ENCODE measurements at places on chromosomes 2 and 18.

DNA sequence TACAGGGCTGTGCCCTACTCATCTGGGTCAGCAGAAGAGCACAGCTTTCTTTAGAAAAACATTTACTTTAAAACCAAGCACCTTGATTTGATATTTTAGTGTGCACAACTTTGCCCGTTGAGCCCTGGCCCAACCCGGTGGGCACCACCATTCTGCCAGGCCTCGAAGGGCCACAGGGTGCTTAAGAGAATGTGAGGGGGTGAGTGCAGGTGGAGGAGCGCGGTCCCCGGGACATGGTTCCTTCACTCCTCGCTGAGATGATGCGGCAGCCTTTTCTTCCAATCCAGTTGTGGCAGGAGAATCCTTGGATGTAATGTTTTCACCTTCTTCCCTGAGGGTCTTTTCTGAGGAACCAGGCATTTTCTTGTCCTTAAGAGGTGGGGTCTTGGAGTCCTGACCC, 119.0 kb downstream of the RPIA start:
- no peak for DNase-seq

DNA sequence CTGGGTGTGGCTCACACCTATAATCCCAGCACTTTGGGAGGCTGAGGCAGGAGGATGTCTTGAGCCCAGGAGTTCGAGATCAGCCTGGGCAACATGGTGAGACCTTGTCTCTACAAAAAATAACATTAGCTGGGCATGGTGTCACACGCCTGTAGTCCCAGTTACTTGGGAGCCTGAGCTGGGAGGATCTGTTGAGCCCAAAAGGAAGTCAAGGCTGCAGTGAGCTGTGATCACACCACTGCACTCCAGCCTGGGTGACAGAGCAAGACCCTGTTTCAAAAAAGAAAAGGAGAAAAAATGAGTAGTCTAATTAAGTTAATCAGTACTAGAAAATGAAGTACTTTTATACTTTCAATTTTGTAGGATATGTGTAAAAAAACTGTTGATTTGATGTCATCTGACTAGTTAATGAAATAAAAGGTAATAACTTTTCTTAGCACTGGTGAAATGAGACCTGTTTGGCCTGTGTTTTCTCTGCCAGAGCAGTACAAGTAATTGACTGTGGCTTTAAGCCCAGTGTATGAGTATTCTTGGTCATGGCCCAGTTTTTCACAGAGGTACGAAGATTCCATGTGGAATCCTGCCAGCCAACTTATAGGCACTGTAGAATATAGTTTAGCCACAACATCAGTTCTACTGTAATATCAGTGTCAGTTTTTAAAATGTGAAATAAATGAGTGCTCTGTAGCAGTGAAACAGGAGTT, 35.8 kb downstream of the MFSD6 start:
- DNase-seq = no peak

DNA sequence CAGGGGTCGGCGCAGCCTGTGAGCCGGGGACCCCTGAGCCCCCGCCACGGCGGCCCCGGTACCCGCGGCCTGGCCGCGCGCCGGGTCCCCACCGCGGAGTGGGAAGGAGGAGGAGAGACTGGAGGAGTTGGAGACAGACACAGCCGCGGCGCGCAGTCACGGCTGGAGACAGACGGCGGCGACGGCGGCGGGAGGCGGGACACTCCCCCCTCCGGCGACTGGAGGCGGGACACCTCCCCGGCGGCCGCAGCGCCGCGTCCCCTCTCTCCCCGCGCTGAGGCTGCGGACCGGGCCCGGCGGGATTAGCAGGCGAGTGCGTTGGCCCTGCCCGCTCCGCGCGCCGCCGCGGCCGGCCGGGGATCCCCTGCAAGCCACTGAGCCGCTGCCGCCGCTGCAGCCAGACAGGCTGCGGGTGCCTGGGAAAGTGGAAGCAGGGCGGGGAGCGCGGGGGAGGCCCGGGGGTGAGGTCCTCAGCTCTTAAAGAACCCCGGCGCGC, 1.0 kb upstream of the LDLRAD4 start:
- DNase-seq = no peak

GRCh38 chr2:173354073-173354581, 545 bp upstream of the CDCA7 start:
- no peak for DNase-seq

DNA sequence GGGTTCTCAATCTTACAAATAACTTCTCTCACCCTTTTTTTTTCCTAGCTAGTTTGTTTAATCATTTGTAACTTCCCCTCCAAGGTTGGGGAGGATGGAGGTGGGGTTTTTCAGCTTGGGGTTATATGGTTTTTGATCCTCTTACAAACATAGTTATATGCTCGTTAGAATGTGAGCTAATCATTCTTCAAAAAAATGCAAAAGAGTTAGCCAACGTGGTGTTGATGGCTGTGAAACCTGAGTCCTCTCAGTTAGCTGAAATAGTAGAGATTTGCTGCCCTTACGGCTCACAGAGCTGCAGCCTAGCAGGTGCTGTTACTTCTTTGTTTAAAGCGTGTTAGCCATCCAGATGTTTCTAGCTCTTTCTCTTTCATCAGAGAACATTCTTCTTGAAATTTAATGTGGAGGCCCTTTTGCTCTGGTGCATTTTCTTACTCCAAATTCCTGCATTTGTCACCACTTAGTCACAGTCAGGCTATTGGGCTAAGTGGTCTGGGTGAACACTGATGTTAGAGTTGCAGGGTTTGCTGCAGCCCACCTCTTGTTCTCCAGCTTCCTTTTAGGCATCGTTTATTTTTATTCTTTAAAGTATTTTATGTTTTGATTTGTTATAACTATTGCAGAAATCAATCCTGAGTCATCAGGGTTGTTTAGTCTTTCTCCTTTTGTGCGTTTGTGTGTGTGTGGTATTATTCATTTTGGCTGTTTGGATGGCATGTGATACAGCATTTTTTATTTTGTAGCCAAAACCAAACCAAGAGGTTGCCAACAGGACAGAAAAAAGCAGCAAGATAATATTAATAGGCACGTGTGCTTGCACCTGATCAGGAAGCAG, 41.1 kb downstream of the LIMS1 start:
- no peak for DNase-seq

DNA sequence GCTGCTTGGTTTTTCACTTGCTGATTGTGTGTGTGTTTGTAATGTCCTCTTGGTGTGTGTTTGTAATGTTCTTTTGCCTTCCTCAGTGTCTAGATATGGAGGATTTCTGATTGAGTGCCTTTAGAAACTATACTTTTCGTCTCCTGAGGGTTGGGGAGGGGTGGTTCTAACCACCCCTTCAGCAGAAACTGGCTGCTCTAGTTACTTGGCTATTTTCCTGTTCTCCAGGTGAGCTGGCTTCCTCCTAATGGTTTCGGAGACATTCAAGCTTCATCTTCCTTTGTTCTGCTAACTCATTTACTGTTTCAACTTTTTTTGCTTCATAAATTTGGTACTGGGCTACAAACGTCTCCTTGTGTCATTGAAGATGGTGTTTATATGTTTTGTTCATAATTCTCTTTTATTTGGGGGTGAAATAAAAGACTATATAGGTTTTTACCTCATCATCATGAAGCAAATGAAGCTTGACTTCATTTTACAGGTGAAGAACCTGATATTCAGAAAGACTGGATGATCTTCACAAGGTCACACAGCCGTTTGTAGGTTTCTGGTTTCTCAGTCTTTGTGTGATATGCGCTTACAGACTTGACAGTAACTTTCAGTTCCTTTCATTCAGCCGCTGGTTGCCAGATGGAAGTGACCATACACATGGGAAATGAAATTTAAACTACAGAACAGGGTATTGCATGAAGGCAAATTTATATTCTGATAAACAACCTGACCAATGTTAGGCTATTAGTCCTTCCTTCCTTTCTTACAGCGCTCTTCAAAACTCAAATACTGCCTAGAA, 238.5 kb downstream of the GALR1 start:
- no peak for DNase-seq

GRCh38 chr2:132547090-132547687, 122.8 kb downstream of the LYPD1 start:
- DNase-seq = no peak

GRCh38 chr18:74563999-74564398, 29.7 kb downstream of the CNDP1 start:
- DNase-seq = no peak

- DNase-seq = no peak
Measured at GRCh38 chr2:30267161-30267975, 36.0 kb downstream of the LBH start.

DNA sequence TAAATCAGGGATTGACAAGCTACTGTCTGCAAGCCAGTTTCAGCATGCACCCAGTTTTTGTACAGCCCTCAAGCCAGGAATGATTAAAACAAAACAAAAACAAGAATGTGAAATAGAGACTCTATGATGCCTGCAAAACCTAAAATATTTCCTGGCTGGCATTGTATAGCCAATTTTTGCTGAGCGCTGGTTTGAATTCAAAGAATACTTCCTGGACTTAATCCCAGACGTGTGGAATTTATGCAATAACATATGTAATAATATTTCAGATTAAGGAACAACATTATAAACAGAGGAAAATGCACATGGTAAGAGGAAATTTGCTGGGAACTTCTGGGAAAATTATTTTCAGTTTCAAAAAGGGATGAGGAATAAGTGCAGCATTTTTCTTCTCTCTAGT, 148.1 kb upstream of the RPRM start:
- no peak for DNase-seq

DNA sequence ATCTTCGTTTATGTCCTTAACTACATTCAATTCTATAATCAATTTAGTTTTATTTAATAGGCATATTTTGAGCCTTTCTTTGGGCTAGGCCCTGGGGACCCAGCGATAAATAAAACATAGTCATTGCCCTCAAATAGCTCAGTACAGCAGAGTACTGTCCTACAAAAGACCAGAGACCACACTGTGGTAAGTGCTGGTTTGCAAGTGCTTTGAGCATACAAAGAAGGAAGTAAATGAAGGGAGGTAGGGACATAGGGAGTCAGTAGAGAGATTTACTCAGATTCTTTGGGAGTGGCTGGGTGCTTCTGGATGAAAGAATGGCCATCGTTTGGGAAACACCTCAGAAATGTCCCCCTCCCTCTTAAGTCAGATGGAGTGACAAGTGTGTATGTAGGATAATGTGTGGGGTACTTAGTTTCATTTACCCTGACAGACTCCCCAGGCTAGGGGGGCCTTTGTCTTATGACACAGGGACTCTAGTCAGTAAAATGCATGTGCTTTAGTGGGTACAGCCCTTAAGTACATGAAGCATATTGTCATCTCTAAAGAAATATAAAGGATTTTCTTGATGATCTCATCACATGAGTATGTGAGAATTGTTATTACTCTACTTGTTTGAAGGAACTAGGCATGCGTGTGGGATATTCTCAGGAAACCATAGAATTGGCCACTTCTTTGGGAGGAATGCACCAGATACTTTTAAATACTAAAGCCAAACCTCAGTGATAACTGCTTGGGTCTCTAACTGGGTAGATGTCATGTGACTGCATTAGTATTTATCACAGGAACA, 35.1 kb downstream of the MAPRE2 start:
- no peak for DNase-seq

GRCh38 chr2:45093663-45094062, 84.4 kb upstream of the SIX2 start:
- DNase-seq = no peak

Data from NCI-H2081 treated with DMSO at 0.1 percent for 48 hours (cell line).